ENCODE measurements at places on chromosomes 7 and 10.

- no peak for DNase-seq
Observed at GRCh38 chr7:128034825-128035224, 3.6 kb upstream of the LRRC4 start.

DNA sequence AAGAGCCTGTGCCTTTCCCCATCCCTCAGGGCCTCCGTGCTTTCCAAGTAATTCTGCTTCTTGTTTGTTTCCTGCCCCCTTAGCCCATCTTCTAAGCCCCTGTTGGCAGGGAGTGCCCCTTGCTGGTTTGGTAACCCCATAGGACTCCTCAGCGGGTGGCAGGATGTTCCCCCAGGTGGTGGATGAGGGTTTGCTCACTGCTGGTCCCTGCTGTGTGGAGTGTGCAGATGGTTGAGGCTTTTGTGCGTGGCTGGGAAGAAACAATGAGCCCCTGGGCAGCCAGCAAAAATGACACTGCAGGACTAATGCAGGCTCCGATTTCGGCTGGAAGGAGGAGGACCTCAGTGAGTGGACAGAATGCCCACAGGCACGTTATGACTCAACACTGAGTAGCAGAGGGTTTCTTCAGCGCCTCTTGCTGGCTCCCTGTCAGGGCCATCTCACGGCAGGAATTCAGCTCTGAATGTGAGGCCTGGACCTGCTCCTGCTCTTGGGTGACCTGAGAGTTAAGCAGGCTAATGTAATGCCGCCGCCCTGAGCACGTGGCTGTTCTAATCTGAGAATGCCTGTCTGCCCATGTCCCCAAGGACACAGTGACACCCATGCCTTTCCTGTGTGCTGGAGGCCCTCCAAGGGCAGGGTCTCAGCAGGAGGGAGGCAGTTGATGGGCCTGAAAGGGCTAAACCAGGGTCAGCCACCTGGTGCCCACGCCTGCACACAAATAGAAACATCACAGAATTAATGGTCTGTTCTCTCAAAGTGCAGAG lies 16.6 kb downstream of the BAG3 start:
- no peak for DNase-seq

GRCh38 chr7:14734839-14735321 lies 167.7 kb downstream of the DGKB start:
- no peak for DNase-seq

DNA sequence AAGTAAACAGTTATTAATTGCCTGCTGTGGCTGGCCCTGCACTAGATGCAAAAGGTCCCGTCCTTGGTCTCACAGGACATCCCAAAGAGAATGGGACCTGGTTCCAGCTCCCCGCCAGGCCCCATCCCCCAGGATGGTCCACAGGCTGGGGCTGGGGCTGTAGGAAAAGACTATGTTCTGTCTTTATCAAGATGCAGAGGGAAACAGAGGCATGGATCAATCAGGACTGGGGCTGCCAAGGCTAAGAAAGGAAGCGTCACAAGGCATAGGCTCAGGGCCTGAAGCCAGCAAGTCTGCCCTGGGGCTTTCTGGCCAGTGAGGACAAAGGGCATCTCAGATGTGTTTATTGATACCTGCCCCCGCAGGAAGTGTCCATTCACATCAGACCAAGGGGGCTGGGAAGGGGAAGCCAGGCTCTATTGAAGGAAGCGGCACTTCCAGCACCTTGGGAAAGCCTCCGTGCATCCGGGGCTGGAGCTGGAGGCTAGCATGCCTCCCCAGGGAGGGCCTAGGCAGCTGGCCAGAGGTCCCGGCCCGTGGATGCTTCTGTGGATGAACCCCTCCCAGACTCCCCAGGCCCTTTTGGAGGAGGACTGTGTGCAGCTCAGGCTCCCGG lies 5.8 kb downstream of the VSIR start:
- no peak for DNase-seq

DNA sequence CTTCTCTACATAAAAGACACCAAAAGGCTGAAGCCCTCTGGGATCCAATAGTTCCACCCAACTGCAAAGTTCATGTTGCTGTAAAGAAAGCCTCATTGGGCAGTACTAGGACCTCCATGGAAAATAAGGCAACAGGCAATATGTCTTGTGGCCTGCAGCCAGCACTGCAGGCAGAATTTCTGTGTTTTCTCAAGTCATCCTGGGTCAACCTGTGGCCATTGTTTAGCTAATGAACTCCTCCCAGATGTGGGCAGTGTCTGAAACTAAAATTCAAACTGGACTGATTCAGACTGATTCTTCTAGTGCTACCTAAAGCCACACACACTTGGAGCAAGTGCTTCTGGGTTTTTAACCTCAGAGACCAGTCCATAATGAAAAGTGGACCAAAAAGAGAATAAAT lies 141.5 kb downstream of the PPP1R17 start:
- DNase-seq: no peak

GRCh38 chr7:132742189-132742612 lies 165.9 kb upstream of the PLXNA4 start:
- no peak for DNase-seq

DNA sequence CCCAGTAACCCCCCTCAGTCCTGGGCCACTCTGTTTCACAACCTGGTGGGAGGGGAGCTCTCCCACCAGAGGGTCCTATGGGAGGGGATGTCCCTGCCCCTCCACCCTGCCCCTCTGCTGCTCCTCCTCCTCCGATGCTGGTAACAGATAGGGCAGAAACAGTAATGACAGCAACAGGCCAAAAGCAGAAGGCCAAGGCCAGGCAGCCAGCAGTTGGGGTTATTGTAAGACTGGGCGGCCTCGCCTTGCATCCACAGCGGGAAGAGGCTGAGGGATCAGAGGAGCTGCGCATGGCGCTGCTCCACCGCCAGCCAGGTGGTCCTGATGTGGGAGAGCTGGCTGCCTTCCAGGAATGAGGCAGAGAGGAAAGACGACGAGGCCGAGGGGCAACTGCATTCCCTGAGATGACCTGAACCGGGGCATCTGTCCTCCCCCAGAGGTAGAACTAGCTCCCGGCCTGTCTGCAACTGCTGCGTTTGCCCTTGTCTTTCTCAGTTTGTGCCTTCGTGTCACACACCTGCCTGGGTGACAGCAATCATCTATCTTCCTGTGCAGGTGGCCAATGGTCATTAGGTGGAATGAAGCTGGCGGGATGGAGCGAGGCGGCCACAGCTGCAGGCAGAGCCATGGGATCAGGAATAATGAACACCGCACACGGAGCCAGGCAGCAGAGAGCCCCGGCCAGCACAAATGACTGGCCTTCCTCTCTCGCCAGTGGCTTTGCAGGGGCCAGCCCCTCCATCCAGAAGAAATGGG lies 54.0 kb upstream of the CACUL1 start:
- DNase-seq: no peak

DNA sequence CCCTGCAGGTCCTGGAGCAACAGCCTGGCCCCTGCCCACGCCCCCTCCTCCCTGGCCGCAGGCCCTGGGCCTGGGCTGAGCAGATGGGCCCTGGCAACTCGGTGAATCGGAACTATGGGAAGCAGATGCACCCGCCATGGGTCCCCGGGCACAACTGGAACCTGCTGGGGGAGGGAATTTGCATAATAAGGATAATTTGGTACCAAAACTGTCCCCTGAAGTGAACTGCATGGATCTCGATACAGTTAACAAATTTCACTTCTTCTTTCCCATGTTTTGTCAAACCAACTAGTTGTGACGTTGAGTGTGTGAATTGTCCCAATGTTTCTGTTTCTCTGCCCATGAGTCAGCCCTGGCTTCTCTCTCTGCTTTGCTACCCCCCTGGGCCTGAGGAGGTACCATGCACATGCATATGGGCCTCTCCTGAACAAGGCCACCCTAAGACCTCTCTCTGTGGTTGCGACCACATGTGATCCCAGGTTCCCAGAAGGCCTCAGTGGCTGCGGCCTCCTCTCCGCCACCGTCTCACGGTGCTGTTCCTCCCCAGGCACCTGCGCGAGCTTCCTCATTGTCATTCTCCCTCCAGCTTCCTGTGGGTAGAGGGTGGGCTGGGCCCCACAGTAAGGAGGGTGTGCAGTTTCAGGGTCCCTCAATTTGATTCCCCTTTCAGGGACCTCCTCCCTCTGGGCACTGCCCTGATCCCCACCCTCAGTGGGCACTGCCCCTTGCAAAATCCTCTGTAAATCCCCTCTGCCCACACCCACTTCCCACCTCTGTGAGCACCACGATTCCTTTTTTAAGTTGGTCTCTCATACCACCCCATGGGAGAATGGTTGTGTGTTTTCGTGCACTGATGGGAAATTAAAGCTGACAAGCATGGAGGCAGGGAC lies 40.0 kb downstream of the FIGNL1 start:
- DNase-seq: no peak

DNA sequence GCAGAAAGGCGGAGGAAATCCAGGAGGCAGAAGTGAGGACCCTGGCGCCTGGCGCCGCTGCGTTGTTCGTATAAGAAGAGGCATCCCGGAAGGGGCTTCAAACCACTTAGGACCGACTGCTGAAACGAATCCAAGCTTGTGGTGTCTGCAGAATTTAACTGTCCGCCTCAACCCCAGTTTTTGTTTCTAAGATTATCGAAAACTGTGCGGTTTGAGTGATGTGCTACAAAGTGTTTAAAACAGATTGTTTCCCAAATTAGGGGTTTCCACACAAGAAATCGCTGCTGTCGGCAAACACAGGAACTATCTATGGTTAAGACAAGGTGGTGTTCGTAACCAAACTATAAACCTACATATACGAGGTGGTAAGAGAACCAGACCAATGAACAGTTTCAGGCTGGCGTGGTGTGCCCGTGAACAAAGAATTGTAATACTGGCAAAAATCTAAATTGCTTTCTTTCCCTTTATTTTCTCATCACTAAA lies 835 bp upstream of the DGKI start:
- no peak for DNase-seq

DNA sequence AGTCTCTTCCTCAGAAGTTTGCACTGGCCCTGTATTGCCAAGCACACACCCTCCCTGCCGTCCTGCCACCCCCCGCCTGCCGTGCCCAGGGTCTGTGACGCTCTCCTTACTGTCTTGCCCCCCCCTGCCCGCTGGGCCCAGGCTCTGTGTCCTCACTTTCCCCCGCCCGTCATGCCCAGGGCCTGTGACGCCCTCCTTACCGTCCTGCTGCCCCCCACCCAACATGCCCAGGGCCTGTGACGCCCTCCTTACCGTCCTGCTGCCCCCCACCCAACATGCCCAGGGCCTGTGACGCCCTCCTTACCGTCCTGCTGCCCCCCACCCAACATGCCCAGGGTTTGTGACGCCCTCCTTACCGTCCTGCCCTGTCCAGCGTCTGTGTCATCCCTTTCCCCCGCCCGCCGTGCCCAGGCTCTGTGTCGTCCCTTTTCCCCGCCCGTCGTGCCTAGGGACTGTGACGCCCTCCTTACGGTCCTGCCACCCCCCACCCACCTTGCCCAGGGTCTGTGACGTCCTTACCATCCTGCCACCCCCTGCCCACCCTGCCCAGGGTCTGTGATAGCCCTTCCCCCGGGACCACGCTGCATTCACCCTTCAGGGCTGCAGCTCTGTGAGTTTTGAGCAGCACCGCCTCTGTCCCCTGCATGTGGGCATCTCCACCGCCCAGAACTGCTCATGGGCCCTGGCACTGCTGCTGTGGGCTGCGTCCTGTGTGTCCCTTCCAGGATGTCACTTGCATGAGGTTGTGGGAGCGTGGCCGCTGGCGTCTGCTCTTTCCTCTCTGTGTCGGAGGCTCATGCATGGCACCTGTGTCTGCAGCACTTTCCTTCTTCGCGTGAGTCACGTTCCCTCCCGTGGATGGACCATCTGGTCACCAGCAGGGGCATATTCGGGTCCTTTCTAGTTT lies 19.3 kb upstream of the PRKAR1B start:
- DNase-seq: no peak

- DNase-seq: no peak
Observed at GRCh38 chr7:134374291-134374690, 57.6 kb upstream of the SLC35B4 start.

All from CD8-positive, alpha-beta T cell (primary cell).